NCI-H1930 (cell line): ENCODE measurements at places on chromosomes 6 and 20.

DNA sequence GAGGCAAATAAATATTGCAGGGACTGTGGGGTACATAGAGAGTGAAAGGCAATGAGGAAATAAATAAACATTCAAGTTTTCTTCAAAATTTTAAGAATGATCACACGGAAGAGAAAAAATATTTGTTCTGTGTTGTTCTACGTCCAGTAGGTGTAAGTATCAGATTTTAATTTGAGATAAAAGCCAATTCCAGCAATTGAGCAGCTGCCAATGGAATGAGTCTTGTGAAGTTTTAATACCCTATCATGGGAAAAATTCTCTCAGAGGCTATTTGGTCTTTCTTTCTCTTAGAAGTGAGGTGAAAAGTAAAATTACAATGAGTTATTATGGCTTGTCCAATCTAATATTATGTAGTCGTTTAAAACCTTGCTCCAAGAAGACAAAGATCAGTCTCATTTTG lies 195.7 kb upstream of the CITED2 start:
- DNase-seq, result no peak

GRCh38 chr6:101058296-101058695 lies 177.2 kb upstream of the ASCC3 start:
- DNase-seq, result no peak

DNA sequence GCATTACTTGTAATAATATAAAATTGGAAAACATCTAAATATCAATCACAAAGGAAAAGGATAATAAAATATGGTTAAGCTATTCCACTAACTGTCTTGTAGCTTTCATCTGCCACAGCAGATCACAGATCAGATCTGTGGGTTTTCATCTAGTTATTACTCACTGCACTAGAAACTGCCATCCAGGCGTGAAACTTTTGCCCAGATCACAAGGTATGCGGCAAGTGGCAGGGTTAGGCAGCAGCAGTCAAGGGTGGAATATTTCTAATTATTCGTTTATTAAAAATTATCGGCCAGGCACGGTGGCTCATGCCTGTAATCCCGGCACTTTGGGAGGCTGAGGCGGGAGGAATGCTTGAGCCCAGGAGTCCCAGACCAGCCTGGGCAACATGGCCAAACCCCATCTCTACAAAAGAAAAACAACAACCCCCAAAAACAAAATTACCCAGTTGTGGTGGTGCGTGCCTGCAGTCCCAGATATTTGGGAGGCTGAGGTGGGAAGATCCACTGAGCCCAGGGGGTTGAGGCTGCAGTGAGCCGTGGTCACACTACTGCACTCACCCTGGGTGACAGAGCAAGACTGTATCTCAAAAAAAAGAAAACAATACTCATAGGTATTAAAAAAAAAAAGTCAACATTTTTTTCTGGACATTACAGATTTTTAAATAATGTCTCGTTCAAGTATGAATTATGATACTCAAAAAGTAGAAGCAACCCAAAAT lies 32.1 kb downstream of the BEND3 start:
- no peak for DNase-seq

DNA sequence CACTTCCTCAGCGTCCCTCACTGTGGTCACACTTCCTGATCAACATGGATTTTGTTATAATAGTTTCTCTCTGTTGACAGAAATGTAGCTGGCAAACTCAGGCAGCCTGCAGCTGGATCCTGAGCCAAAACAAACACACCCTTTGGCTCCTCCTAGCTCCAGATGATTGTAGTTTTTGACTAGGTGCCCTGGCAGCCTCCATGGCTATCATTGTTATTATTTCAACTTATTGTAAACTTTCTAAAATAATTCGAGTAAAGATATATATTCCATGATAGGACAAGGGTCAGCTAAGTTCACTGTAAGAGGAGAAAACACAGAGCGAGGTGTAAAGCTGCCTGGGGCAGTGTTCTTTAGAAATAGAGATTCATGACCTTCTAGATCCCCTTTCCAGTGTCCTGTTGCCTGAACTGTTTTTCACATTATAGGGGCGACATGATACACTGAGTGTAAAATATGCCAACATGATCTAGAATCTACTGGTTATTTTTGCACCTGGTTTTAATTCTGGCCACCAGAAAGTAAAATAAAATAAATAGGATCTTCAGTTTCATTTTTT lies 98.2 kb upstream of the HDGFL1 start:
- DNase-seq, result no peak

DNA sequence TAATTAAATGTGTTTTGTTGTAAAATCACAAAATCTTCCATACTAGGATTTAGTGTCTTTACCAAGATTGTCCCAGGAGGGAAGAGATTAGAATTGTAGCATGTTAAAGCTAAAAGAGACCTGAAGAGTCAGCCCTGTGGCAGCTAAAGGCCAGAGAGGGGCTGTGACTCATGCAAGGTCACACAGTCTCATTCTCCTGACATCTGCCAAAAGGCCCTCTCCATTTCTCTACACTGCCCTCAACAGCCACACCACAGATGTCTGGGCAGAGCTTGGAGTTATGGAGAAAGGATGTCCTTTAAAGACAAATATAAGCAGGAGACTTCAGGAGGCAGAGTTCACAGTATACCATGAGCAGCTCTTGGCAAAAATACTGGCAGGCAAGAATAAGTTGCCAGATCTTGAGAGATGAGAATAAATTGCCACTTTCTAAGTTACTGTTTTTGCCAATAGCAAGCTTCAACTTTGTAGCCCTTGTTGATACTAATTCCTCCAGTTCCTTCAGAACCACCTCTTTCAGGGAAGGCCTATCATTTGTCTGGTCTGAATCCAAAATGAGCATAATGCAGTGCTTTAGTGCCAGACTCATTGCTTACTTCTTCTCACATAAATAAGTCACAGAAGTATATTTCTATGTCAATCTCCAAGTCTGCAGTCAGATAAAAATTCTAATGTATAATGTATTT lies 41.7 kb downstream of the AKIRIN2 start:
- no peak for DNase-seq

DNA sequence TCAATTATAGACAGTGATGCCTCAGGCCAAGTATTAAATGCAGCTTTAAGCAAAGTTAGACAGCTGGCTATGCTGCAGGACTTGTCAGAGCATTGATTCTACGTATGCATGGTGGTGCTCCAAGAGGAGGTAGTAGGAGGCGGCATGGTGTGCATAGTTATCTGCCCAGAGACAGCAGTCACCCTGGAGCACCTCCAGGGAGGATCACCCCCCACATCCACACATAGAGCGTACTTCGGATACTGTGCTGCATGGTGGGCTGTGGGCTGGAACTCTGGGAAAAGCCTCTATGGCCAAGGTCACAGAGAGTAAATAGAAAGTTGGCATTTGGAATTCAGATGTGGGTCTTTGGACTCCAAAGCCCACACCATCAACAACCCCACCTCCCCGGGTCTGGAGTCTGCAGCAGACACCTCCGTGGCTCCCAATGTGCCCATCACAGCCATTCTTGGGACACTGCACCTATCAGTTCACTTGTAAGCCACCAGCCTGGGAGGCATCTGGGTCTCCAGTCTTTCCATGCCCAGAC lies 64.5 kb upstream of the STX16 start:
- no peak for DNase-seq

DNA sequence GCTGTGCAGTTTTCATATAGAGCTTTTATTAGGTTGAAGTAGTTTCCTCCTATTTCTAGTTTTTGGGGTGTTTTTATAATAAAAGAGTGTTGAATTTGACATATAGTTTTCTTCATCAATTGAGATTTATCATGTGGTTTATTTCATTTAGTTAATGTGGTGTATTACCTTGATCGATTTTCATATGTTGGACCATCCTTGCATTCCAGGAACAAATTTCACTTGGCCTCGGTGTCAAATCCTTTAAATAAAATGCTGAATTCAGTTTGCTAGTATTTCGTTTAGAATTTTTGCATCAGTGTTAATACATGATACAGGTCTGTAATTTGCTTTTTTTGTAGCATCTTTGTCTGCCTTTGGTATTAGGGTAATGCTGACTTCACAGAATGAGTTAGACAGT lies 6.0 kb downstream of the DYNLT2 start:
- no peak for DNase-seq

DNA sequence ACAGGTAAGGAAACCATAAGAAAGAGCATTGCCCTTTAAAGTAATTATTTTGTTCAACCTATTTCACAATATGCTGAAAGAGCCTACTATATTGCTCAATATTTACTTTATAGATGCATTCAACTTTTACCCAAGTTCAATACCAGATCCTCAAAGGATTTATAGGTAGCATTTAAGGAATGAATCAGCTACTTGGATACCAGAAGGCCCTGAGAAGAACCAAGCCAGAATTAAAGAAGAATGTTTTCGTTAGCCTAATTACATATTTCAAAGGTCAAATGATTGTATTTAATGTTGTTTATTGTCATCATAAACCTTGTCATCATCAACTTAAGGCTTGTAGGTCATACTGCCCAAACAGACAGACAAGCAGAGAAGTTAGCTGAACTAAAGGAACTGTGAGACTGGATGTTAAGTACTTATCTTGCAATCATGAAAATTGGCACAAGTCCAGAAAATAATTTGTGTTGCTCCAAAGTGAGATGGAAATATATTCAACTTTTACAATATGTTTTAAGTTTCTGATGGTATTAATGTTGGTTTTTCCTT lies 636.7 kb downstream of the RFPL4B start:
- DNase-seq, result no peak

DNA sequence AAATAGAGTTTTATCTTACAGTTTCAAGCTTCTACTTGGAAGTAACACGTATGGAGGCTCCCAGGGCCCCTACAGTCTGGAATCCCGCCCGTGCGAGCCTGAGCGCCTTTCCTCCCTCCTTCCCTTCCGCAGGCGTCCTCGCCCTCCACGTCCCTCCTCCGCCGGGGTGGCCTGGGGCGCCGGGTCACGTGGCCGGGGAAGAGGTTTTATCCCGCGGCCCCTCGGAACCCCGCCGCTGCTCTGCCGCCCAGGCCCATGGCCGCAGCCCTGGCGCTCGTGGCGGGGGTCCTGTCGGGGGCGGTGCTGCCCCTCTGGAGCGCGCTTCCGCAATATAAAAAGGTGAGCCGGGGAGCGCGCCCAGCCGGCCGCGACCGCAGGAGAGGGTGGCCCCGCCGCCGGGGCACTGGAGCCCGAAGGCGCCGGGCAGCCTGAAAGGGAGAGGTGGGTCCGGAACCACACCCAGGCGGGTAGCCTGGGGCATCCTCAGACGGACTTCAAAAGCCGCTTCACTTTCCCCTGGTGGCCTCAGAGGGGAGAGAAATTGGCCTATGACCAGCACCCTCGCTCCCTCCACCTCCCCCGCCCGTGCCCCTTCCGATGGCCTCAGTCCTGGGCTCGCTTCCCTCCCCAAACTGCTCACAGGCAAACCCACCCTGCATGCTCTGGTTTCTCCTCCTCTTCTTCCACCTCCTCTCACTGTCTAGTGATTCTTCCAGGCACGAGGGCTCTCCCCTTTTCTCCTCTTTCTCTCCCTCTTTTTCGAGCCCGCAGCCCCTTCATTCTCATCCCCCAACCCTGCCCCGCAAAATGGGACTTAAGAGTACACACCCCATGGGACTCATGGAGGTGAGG lies at the start of gene CLPSL2:
TSS of gene CLPSL2 (plus strand) at position 235 of the 852 bp plus-strand sequence. CDS start at position 256, 21 bp downstream.
- no peak for DNase-seq

DNA sequence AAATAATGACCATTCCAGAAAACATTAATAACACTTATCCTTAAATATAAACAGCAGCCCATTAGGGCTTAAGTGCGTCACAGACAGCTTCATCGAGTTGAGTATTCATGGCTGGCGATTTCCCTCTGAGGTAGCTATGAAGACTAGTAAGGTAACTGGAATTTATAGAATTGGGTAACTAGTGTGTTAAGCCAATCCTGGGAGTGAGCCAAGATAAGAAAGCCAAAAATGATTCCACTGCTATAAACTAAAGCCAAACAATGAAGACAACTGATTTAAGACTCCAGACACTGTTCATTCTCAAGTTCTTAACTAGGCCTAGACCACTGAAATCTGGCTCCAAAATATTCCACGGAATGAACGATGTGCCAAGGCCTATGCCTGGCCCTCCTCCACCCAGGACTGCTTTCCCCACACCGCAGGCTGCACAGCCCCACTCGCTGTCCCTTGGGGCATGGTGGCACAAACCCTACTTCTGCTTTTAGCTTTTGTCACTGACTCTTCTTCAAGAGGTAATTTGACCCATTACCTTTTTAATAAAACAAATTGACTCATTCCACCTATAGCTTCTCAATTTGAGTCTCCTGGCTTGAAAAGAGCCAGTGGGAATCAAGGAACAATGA lies 66.0 kb downstream of the BLOC1S5 start:
- DNase-seq, result no peak

- no peak for DNase-seq
Measured at GRCh38 chr20:54431156-54431944, 44.0 kb upstream of the DOK5 start.

GRCh38 chr6:163955096-163955495 lies 540.6 kb downstream of the QKI start:
- no peak for DNase-seq

DNA sequence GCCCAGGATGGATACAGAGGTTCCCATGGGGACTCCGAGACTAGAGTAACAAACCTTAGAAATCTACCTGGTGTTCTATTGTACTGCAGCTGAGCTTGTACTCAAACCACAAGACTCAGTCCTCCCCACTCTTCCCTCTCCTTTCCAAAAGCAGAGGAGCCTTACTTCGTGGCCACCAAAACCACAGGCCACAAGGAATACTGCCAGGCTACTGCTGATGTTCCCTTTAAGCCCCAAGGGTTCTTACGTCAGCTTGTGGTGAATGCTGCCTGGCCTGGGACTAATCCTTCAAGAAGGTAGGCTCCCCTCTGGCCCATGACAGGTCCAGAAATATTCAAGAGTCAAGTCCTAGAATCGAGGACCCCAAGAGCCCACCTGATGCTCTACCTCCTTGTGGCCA lies 10.5 kb upstream of the DEFB128 start:
- DNase-seq, result no peak

DNA sequence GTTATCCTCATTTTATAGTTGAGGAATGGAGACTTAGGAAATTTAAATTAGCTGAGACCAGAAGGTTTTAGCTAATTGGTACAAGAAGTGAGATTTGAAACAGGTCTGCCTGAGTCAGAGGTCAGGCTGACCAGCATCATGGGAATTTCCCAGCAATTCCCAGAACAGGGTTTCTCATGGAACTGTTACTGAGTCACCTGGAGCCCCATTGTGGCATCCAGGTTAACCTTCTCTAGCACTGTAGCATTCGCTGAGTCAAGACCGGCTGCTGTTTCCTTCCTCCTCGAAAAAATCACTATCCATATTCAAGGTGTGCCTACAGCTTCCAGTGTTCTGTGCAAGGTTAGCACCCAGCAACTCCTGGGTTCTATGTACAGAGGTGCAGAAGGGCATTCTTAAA lies 238.0 kb upstream of the MAN1A1 start:
- DNase-seq, result no peak

DNA sequence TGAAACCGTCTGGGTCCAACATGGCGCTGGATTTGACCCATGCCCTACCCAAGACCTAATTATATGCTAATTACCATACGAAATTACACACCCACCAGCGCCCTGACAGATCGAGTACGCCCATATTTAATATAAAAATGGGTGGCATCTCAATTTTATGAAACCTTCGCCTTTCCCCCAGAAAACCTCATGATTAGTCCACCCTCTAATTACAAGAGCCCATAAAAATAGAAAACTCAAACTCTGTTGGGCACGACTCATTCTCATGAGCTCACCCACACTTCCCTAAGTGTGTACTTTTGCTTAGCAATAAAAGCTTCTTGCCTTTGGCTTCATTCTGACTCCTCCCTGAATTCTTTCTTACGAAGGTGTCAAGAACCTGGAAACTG lies 136.4 kb downstream of the OR2B2 start:
- no peak for DNase-seq
